ENCODE measurements at places on chromosomes 3 and 15.

GRCh38 chr3:143081844-143082778, 37.5 kb upstream of the CHST2 start:
- no peak for DNase-seq

- DNase-seq: no peak
Observed at GRCh38 chr15:98676586-98677270, 28.4 kb downstream of the IGF1R start.

DNA sequence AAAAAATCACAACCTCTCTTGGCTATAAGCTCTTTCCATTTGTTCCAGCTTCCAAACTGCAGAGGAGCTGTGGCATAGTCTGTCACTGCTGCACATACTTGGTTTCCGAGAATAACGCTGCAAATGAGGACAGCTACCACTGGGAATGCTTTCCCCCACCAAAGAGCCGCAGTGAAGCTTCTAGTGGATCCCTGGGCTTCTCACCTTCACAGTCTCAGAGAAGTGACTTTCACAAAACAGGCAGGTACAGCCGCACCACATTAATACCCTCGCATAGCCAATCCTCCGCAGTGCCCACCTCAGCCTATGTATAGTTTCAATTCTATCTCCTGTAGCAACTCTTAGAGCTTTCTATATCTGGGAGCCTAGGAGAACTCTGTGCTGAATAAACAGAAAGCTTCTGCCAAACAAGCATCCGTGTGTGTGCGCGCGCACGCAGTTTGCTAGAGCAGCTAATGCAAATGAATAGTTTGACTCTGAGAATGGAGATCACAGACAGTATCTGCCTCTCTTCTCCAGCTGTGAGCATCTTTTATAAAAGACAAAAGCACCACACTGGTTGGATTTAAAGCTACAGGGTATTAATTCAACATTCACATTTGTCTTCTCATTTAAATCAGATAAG, 81.9 kb upstream of the PLXND1 start:
- no peak for DNase-seq

DNA sequence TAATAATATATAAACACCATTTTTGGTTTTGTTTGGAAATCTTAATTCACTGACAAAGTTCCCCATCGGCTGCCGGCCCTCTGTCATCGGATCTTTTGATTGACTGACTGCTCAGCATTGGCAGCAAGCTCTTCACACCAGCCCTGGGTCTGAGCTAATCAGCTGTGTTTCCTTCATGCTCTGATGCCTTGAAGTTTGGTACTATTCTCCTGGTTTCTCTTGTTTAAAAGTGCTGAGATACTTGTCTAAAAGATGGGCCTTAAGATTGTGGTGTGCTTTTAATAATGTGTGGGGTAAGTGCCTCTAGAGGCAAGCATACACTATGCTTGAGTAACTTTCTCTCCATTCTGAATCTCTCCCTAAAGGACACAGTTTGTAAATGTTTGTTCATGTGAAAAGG, 415.5 kb upstream of the TPRG1 start:
- no peak for DNase-seq

GRCh38 chr15:49458145-49458544, 35.1 kb downstream of the FGF7 start:
- DNase-seq: no peak

- no peak for DNase-seq
Observed at GRCh38 chr3:101634591-101635196, 42.2 kb downstream of the ZBTB11 start.

DNA sequence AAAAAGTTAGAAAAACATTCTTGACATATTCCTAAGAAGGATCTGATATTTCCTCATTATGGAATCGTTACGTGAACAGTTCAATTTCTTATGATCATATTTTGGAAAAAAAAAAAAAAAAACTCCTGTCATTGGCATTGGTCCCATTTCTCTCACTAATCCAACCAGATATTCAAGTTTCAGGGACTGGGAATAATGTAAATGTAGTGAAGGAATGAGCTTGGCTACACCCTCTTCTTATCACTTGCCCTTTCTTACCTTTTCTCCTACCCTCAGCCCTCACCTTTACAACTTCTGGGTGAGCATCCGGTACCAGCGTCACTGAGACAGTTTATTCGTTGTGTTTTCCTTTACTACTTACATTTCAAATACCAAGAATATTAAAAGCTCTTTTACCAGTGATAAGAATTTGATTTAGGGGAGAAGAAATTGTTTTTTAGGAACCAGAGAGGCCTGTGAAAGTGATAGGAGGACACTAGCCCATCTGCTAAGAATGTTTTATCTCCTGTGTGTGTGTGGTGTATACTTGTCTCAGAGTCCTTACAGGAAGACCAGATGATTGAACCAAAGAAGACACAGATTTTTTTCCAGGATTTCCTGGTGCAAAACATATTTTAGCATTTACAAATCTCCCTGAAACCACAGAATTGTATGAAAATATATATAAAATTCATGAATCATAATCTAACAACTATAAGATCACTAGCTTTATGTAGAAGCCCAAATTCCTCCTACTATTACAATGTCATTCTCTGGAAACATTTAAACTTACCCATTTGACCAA, 946.7 kb downstream of the ZPLD1 start:
- no peak for DNase-seq

GRCh38 chr3:127992127-127992526, 60.1 kb upstream of the SEC61A1 start:
- DNase-seq: no peak

- no peak for DNase-seq
Observed at GRCh38 chr3:57131210-57131588, 34.0 kb downstream of the IL17RD start.

- DNase-seq: no peak
Observed at GRCh38 chr3:58150130-58150809, 60.5 kb downstream of the DNASE1L3 start.

GRCh38 chr3:187361835-187362234, 6.3 kb upstream of the RTP4 start:
- DNase-seq: no peak

DNA sequence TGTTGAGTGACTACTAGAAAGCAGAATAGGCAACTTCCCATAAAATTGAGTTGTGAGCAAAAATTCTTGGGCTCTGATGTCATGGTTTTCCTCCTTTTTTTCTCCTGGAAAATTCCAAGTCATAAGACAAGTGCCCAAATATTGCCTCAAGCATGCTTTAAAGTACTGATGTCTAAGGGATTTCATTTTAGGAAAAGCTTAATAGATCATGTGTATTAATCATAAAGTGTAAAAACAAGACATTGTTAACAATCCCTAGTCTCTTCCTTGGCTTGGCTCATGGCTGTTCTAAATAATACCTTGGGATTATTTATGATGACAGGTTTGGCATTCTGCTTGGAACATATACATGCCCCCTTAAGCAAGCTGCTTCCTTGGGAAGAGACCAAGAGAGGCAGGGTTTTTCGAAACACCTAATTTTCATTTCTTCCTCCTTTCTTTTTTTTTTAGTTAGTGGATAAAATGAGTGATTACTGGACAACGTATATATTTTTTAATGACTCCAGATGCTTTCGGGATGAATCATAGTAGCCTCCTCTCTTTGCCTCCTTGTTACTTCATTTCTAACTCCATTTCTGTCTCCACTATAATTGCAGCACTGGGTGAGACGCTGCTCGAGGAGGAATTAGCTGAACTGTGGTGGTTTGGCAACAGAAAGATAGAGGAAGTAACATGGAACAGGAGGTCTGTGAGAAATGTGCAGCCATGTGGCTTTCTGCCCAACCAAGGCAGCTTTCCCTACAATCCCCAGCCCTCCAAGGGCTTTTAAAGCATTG, 104.9 kb downstream of the TPRG1 start:
- no peak for DNase-seq

DNA sequence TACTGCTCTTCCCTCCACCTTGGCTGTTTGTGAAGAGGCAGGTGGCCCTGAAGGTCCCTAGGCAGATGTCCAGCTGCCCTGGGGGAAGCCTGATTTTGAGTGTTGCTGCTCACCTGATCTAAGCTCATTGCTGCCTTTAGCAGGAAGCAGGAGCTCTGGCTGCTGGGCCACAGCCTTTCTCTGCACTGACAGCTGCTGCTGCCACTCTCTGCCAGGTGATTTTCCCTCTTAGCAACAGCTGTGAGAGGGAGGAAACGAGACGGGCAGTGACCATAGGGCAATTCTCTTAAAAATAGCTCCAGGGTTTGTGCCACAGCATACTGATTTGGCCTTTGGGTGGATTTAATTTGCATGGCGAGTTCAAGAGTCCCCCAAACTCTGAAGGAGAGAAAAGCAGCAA, 415.8 kb upstream of the SEMA6D start:
- DNase-seq: no peak

- no peak for DNase-seq
Observed at GRCh38 chr15:42152921-42153698, 3.3 kb downstream of the PLA2G4F start.

DNA sequence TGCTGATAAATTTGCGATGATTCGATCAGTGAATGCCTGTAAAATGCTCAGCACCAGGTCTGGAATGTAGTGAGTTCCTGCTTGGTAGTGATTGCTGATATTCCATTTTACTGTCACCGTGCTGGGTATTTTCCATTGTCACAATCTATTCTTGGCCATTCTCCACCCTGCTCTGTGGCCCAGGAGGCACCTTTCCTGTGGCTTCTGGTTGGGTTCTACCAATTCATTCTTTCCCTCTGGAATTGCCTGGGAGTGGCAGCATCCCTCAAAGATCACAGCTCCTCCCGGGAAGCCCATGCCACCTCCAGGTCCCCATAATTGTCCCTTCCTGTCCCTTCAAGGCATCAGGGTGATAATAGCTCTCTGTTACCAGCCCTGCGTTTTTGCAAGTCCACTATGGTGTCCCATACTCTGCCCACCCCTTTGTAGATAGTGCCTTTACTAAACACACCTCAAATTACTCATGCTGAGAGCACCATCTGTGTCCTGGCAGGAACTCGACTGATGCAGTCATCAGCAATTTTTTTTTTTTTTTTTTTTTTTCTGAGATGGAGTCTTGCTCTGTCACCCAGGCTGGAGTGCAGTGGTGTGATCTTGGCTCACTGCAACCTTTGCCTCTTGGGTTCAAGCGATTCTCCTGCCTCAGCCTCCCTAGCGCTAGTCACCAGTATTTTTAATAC, 177.8 kb upstream of the PROK2 start:
- no peak for DNase-seq

- DNase-seq: no peak
Observed at GRCh38 chr3:160112481-160112880, 112.7 kb upstream of the C3orf80 start.

- no peak for DNase-seq
Observed at GRCh38 chr15:83129791-83130190, 22.3 kb downstream of the TM6SF1 start.

GRCh38 chr3:33926998-33927605, 128.7 kb downstream of the PDCD6IP start:
- DNase-seq: no peak

DNA sequence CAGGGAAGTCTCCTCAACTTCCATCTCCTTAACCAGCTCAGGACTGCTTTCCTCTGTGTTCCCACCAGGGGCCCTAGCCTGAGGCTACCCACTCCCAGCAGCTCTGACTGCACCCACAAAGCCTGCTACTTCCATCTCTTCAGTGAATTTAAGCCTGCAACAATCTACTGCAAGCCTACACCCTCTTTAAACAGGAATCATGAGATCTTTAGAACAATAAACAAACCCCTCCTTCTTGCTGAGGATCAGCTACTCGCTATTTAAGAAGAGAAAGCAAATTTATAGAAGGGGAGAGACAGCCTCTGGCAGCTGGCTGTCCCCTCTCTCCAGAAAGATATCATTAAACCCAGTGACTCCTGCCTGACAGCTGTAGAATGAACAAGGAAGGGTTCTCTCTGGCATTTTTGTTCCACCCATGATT, 51.9 kb downstream of the ARHGAP31 start:
- DNase-seq: no peak

GRCh38 chr15:29081781-29082180, 187.8 kb downstream of the NSMCE3 start:
- DNase-seq: no peak

DNA sequence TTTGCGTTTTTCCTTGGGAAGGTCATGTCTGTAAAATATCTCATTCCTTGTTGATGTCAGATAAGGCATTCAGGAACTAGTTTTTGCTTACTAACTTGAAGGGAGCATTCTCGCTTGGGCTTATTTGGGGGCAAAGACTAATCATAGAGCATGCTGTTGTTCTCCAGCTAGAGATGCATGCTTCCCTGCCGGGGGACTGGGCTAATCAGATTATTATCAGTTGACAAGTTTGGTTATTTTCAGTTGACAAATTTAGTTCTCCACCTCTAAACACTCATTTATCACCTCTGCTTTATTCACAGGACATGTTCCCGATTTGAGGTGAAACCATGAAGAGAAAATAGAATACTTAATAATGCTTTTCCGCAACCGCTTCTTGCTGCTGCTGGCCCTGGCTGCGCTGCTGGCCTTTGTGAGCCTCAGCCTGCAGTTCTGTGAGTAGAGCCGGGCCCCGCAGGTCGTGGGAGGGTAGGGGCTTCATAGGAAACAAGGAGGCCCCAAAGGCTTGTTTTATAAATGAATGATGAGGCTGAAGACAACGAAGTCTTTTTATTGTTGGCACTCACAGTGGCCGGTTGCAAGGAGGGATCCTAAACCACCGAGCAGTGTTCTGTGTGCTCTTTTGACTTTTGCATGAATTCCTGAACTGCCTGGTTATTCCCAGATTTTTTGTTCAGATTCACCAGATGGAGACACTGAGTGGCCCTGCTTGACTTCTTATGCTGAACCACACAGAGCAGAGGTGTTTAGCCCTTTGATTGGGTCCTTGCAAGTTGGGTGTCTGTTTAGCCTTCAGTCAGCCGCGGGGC, 28.4 kb downstream of the PXYLP1 start:
- DNase-seq: no peak

- peak; percentile 94 for DNase-seq
Observed at GRCh38 chr15:65530318-65531111, at the start of gene HACD3. TSS of gene HACD3 (plus strand) at chr15:65530463. CDS start at chr15:65530632, 169 bp downstream.

DNA sequence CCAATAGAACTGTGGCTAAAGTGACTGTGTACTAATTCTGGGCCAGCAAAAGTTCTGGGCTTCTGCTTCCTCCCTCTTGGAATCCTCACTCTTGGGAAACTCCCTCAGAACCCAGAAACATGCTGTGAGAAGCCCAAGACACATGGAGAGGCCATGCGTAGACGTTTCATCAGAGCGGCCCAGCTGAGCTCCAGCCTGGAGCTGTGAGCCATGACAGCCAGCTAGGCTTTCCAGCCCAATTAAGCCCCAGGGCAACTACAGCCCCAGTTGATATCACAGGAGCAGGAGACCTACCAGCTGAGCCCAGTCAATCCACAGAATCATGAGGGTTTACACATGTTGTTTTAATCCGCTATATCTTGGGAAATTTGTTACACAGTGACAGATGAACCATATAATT, 43.6 kb upstream of the CNOT10 start:
- DNase-seq: no peak
